ENCODE measurements at places on chromosomes 7 and 10.
A peak's percentile ranks its signal among the peaks of the same experiment; 100 is the strongest.

GRCh38 chr7:3453398-3453797 lies 152.3 kb downstream of the SDK1 start:
- DNase-seq: no peak

DNA sequence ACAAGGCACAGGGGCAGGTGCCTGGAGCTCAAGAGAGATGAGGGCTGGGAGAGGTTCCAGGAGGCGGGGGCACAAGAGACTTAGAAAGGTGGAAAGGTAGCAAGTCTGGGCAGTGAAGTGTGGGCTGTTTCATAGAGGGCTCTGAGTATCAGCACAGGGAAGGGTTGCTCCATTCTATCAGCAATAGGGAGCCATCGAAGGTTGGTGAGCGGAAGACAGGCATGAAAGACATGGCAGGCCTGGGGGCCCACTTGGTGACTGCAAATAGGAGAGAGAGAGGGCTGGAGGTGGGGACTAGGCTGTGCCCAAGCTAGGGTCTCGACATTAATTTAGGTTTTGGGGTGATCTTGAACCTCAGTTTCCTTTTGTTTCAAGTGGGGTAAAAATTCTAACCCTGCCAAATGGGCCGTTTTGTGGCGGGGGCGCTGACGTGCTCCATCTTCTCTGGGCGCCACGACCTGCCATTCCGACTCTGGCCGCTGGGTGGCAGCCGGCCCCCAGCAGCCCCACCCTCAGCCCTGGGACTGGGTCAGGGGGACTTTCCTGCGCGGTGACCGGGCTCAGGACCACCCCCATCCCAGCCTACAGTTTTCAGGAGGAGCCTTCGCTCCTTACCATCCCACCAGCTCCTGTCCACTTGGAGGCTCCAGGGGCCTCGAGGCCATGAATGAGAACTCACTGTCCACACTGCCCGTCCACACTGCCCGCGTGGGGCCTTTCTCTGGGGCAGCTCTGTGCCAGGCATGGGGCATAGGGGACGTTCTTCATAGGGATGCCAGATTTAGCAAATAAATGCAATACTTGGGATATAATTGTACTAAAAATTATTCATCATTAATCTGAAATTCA lies 37.2 kb upstream of the PCBD1 start:
- peak; percentile 46 for DNase-seq

- DNase-seq: no peak
Measured at GRCh38 chr7:131610007-131610406, 53.6 kb upstream of the PODXL start.

DNA sequence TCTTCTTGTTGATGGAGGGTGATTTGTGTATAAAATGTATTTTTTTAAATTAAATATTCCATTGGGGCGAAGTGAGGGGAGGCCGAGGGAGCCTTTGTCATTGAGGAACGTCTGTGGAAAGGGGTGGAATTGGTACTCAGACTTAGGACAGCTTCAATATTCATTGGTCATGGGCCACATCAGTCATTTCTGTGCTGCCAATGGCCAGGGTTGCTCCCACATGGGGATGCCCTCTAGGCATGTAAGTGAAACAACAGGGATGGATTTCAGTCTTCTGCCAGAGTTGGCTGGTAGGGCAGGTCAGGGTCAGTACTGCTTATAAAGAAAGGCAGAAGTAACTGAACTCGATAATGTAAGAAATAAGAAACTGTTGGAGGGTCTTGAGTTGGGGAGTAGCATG lies 47.2 kb downstream of the NEURL1 start:
- no peak for DNase-seq

- DNase-seq: no peak
Measured at GRCh38 chr7:149016876-149017275, 11.4 kb downstream of the PDIA4 start.

DNA sequence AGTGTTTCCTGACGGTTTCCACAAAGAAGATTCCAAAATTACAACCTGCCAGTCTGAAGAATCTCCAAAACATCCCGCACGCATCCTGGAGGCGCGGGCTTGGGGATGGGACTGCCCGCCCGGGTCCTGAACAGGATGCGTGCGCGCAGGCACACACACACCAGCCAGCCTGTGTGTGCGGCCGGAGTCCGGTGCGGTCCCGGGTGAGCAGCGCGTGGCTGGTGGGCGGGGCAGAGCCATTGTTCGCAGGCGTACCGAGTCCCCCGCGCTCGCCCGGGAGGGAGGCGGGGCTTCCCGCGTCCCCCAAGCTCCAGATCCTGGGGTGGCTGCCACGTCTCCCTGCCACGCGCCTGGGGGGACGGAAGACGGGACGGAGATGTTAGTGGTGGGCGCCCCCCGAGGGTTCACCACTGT lies 675 bp upstream of the SCD start:
- peak; percentile 25 for DNase-seq

DNA sequence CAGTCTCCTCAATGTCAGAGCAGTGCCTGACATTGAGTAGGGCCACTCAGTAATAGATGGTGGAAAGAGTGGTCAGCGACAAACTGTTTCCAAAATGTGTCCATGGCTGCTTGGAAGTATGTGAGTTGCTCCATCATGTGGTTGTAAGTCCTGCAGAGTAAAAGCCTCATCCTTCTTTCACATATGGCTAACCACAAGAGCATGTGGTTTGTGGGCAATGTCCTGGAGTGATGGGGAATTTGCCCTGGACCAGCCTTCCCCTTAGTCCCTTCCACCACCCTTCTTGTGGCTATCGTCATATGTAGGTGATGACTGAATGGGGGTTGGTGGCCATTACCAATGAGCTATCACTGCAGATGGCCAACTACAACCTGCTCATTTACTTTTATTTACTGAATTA lies 33.0 kb upstream of the PLXNA4 start:
- no peak for DNase-seq

DNA sequence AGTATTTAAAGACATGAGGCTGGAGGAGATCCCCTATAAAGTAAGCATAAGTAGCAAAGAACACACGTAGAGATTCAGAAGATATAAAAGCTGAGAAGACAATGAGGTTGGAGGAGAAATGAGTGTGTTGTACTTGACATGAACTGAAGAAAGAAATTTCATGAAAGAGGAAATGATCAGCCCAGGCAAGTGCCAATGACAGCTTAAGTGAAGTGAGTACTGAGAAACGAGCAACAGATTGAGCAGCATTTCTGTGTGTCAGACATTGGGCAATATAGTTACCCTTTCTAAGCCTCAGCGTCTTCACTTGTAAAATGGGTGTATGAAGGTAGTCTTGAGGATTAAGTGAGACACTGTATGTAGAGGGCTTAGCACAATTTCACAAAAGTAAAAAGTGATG lies 4.8 kb upstream of the LIPA start:
- no peak for DNase-seq

- no peak for DNase-seq
Measured at GRCh38 chr10:26781797-26782196, 79.0 kb downstream of the ABI1 start.

DNA sequence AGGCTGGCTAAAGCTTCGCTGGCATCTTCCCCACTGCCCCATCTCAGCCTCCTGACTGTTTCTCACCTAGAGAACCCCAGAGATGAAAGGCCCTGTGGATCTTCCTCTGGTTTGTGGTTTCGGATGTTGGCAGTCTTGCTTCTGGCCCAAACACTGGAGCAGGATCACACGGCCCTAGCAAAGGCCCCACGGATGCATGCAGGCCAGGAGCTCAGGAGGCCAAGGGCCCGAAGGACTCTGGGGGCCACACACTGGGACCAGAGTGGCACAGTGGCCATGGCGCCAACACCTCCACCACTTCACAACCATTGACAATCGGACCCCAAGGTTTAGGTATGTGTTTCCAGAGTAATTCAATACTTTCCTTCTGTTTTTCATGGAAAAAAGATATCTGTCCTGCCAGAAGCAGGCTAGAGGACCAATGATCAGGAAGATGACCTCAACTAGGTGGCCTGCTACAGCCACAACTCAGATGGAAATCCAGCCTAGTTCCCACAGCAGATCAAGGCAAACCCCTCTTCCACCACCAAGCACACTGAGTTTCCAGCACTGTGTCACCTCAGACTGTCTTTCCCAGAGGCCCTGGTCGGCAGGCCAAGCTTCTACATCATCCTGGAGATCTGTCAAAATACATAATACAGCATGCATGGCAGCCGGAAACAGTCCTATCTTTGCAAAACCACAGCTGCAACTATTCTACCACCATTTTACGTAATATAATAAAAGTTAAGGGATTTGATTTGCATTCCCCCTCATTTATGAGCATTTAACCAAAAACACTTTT lies 53.0 kb downstream of the CTBP2 start:
- no peak for DNase-seq

DNA sequence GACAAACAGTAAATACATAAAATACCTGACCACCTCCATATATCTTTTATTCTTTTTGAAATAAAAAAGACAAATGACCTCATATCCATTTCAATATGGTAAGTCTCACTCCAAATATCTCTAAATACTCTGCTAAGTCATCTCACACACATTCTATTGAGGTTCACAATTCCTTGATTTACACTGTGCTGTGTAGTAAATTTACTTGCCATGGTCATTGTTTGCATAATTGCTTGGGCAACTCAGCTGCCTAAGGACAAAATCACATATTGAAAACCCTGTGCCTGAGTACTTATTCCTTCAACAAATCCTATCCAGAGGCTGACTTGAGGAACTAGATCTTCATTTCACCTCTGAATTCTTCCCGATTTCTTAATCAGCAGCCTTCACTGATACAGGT lies 176.4 kb downstream of the THSD7A start:
- DNase-seq: no peak

DNA sequence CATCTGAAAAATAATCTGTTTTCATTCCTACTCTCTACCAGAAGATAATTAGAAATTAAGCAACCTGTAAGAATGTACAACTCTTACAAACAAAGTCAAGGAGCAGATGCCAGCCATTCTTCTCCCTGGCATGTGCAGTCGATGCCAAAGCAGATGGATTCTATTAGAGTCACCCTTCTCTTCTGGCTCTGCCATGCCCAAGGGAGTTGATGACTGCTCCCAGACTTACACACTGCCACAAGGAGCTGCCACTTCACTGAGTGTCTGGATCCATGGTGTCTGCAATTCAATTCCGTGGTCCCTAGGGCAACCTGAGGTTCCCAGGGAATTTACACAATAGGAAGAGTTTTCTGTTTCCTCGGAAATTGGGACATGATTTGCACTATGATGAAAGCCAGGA lies 89.1 kb upstream of the IFRD1 start:
- no peak for DNase-seq

- no peak for DNase-seq
Measured at GRCh38 chr10:101122270-101123084, 8.6 kb upstream of the TLX1 start.

DNA sequence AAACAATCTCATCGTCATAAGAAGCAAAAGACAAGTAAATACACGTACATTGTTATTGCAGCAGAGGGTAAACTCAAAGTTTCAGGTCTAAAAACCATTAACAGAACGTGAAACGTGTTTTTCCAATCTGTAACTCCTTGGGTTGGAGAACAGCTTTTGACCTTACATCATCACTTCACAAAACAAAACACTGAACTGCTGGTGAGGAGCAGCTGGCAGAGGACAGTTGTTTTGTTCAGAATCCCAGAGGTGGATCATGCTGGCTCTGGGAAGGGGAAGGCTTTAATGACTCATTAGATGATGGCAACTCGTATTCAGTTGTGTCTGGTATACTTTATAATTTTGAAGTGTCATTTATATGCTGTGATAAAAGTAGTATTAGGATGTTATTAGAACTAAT lies 923.0 kb upstream of the CELF2 start:
- DNase-seq: no peak

- no peak for DNase-seq
Measured at GRCh38 chr7:34776748-34777358, 118.8 kb downstream of the NPSR1 start.

GRCh38 chr10:47457826-47458225 lies 26.1 kb downstream of the ANXA8 start:
- DNase-seq: no peak

DNA sequence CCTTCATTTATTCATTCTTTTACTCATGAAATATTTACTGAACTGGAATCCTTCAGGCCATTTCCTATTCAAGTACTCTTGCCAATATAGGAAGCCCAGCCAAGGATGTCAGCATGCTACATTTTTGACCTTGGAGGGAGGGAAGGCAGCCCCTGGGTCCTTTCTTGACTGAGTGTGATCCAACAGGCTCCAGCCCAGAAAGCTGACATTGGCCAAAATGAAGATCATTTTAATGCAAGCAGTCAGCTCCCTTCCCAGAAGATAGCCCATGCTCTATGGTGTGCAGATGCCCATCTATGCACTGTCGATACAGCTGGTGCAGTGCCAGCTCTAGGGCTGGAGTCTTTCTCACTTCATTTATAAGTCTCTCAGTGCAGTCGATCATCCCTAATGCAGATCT lies 646.0 kb downstream of the KCNMA1 start:
- no peak for DNase-seq

- no peak for DNase-seq
Measured at GRCh38 chr10:88212069-88212468, 348.6 kb downstream of the PTEN start.

GRCh38 chr10:106424981-106425380 lies 739.5 kb downstream of the SORCS1 start:
- no peak for DNase-seq

DNA sequence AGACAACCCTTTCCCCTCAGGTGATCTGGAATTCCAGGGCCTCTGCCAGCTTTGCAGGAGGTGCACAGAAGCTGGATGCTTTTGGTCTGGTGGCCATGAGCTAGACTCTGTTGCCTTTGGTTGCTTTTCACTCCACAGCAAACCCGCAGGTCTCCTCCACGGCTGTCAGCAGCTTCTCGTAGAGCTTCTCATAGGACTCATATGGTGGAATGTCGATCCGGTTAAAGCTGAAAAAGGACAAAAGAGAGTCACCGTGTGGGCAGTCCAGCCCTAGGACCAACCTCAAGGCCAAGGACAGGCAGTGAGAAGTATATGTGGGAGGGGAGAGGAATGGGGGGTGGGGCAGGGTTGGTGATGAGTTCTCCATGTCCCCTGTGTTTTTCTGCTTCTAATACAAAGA lies 113.5 kb downstream of the SMURF1 start:
- DNase-seq: no peak

GRCh38 chr7:126570845-126571244 lies 681.9 kb downstream of the GRM8 start:
- no peak for DNase-seq

GRCh38 chr10:28981007-28981406 lies 303.7 kb downstream of the BAMBI start:
- DNase-seq: no peak

DNA sequence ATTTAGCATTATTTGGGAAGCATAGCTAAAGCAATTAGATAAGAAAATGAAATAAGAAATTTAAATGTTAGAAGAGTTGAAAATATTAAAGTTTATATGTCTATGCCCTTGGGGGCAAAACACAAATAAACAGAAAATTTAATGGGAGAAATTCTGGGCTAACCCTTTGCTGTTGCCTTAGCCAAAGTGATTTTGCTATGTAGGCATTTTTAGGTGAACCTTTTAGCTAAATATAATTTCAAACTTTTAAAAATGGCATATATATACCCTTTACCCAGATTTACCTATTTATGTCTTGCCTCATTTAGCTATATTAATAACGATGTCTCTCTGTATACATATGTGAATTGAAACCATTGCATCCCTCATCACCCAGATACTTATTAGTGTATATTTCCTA lies 20.1 kb downstream of the NFE2L3 start:
- DNase-seq: no peak

GRCh38 chr7:92590711-92591310 lies 621 bp upstream of the FAM133B start:
- DNase-seq: no peak
